ENCODE measurements at places on chromosomes 12 and 14. TPM values are rescaled to one million over a fixed set of nuclear protein-coding genes. Genes with fewer than 3 reads are reported as not detected.

DNA sequence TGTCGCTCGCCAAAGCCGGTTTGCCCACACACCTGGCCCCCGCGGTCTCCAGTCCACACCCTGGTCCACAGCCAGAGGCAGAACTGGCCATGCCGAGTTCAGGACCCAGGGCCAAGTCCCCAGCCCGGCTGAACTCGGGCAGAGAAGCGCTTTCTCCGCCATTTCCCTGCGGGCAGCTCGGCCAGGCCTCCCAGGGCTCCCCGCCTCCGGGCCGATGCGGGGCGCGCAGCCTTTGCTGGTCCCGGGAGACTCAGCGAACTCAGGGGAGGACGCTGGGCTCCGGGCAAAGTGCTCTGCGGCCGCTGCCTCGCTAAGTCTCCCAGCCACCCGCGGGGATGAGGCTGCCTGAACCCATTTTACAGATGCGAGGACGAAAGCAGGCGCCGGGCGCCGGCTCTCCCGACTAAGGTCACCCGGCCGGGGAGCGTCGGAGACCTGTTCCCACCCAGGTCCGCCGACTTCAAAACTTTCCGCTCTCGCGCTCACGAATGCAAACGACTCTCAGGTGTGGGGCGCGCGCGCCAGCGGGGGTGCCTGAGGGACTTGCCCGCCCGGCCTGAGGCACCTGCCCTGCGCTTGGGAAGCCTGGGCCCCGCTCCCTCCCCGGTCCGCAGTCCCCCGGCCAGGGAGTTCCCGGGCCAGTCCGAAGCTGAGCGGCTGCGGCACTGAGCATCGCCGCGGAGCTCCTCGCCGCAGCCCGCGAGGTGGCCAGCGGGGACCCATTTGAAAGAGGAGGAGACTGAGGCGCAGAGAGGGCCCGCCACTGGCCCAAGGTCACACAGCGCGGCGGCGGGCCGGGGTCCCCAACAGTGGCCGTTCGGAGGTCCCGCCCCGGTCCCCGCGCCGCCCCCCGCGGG, 627 bp downstream of the TESC start:
- DNase-seq = no peak

- no peak for DNase-seq
Measured at GRCh38 chr14:99158646-99159165, 113.3 kb downstream of the BCL11B start.

DNA sequence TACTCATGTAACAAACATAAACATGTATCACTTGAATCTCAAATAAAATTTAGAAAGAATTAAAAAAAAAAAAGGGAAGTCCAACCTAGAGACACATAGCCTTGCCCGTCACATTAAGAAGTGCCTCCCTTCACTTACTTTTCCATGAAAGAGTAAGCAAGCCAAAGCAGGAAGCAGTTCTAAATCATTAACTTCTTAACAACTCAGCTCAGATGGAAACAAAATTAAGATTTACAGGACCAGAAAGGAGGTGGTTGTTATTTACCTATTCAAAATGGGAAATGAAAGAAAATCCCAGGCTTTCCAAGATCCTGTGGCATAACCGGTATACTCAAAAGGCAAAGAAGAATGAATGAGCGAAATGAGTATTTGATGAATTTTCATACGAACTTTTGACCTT, 258.6 kb upstream of the DCN start:
- no peak for DNase-seq

DNA sequence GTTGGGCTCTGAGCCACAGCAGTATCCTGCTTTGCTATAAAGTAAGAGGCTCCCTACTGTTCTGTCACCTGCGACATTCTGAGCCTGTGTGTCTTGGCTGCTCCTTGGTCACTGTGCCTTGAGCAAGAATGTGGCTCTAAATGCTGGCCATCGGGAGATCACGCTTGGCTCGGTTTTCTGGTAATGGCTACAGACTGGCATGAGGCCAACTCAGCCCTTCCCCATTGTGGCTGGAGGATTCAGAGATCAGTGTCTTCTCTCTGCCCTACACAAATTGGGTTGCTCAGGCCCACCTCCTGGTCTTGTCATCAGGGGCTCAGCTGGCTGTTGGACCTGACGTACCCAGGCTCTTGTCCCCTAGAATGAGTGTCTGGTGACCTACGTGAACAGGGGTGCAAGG, 94.5 kb downstream of the PLXNC1 start:
- DNase-seq = no peak

- peak; percentile 19 for DNase-seq
Measured at GRCh38 chr14:95784137-95784536, 70.2 kb upstream of the TCL1A start.

DNA sequence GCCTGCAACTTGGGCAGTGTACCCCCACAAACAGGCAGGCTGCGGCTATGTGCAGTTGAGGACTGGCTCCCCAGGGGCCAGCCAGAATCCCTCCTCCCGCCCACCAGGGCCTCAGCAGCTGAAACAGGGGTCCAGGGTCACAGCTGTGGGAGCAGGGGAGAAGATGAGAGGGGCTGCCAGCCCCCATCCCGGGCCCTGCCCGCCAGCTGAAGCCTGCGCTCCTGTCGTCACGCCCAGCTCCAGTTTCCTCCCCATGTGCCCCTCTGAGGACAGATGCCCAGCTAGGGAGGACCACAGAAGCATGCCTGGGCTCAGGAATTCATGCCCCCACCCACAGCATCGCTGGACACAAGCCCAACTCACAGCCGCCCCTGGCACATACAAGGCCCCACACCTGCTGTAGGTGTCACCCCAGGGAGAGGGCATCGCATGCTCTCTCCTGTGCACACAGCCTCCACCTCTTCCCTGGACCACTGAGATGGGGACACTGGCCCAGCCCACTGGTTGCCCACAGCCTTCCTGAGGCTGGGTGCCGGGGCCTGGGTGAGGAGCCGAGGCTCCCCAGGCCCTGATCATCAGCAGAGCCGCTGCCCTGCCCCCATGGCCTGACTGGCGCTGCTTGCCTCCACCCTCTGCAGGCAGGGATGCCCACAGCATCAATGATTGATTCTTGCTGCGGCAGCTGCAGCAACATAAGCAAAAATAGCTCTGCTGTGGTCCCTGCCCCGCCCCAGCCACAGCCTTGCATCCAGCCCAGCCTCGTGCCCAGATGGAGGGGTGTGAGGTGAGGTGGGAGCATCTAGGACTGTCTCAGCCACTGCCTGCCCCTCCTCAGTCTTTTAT, 3.7 kb upstream of the CLBA1 start:
- no peak for DNase-seq

- peak; percentile 55 for DNase-seq
Measured at GRCh38 chr14:64074961-64075612, 219.1 kb downstream of the ESR2 start.

GRCh38 chr12:104935886-104936285, 22.2 kb downstream of the SLC41A2 start:
- DNase-seq = peak; percentile 27

DNA sequence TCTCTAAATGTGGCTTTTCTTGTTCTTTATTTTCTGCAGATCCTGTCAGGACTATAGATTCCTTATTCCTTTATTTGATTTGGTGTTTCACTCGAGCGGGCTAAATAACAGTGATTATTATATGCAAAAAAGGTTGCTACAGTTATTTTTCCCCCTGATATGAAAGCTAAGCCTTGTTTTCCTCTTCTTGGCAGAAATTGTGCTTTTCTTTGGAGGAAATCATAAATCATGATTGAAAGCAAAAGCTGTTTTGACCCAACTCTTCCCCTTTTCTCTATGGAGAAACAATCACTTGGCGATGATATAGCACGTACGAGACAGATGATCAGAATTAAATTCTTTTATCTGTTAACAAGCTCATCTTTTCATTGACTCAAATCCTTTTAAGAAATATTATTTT, 31.4 kb downstream of the PPFIBP1 start:
- DNase-seq = no peak

- no peak for DNase-seq
Measured at GRCh38 chr12:88029093-88029665, at the start of gene C12orf50. TSS of gene C12orf50 (minus strand) at chr12:88029401. CDS start at chr12:88026962, 2,439 bp downstream.

- DNase-seq = no peak
Measured at GRCh38 chr12:8057839-8058238, 8.3 kb downstream of the C3AR1 start.

DNA sequence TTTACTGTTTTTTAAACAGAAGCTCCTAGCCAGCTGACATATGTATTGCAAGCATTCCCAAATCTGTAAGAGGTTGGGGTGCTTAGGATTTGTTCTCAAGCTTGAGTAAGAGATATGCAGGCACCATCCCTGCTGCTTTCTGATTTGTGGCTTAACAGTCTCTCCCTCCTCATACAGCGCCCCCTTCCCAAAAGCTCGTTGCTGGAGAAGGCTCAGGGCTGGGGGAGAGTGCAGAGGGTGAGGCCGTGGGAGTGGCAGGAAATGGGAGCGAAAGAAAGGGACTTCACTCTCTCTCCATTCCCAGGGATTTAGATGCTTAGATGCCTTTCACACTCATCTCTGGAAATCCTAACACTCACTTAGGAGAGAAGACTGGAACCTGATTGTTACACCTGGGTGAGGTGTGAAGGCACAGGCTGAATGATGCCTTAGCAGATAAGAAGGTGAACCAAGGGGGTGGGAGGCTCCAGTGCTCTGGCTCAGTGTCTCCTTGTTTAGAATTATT, 172.0 kb downstream of the C12orf75 start:
- no peak for DNase-seq

DNA sequence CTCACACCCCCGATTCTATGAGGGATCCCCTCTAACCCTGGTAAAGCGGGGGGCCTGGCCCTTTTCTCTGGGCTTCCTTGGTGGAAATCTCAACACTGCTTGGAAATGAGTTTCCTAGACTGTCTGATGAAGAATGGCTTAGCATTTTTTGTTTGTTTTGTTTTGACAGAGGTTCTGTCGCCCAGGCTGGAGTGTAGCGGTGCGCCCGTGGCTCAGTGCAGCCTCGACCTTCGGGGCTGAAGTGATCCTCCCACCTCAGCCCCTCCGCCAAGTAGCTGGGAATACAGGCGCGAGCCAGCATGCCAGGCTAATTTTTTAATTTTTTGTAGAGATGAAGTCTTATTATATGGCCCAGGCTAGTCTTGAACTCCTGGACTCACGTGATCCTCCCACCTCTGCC, 30.3 kb downstream of the TC2N start:
- DNase-seq = no peak

- no peak for DNase-seq
Measured at GRCh38 chr12:13227191-13227590, 30.7 kb downstream of the EMP1 start.

GRCh38 chr12:109286652-109287051, 22.4 kb downstream of the FOXN4 start:
- DNase-seq = no peak

GRCh38 chr12:87246726-87247125, 782.5 kb downstream of the C12orf50 start:
- DNase-seq = no peak

DNA sequence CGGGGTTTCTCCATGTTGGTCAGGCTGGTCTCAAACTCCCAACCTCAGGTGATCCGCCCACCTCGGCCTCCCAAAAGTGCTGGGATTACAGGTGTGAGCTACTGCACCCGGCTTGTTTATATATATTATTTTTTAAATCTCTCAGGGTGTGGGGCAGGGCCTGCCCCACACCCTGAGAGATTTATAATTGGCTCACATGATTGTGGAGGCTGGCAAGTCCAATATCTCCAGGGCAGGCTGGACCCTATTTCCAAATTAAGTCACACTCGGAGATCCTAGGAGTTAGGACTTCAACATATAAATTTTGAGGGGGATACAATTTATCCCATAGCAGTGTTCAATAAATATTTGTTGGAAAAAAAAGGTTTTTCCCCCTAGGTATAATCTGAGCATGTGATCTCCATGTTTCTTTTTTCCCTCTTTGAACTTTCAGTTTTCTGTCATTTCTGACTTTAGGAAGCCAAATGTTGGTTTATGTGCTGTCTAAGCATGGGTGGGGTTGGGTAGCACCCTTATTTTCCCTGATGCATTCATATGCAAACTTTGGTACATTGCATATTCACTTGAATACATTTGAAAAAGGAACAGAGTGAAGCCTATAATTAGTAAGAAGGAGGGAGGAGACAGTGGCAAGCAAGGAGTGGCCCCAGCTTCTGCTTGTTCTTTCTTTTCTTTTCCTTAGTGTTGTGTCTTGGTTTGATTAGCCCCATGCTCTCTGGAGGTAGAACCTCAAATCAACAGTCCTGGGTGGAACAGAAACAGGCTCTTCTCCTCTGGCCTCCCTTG, 8.7 kb upstream of the A2ML1 start:
- no peak for DNase-seq

DNA sequence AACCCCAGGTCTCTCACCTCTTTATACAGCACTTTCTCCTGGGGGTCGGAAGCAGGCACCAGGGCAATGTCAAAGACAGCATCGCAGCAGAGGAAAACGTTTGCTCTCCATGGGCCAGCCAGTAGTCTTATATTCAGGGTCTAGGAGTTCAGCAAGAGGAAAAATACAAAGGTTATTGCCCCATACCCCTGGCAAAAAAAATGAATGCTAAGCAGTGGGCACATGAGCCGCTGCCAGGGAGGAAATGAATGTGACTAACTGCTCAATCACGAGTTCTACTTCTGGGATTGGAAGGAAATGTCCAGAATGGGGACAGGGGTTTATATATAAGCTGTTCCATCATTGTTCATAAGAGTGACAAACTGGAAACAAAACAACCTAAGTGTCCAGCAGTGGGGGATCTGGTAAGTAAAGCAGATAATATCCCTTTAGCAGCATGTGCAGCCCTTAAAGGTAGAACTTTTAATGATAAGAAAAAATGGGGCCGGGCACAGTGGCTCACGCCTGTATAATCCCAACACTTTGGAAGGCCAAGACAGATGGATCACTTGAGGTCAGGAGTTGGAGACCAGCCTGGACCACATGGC, 53.8 kb downstream of the PHETA1 start:
- no peak for DNase-seq

DNA sequence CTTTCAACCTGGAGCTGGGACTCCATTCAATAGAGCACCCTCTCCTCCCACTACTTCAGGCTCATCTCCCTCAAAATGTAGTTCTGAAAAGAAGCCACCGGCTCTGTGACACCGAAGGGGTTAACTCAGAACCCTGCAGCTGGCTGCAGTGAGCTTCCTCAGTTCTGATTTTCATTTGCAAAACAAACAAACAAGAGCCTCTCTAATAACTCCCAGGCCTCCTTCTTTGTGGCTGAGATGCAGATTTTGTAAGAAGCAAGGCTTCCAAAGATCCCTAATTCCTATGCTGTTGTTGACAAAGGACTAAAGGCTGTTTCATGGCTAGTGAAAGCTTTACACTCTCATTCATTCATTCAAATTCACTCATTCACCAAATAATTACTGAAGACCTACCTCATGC, 333.4 kb upstream of the TBX3 start:
- no peak for DNase-seq

The NT5DC3 gene
- total RNA-seq = 4.5 TPM

The KRT79 gene
- total RNA-seq = not detected

The PTCSC3 gene
- not detected for total RNA-seq

The LHX5 gene
- not detected for total RNA-seq

The CNTN1 gene
- not detected for total RNA-seq

The BEST3 gene
- total RNA-seq = 0.12 TPM

The CACNB3 gene
- 27.9 TPM for total RNA-seq
